ENCODE measurements at places on chromosomes 2 and 18.
A peak's percentile ranks its signal among the peaks of the same experiment; 100 is the strongest.

- no peak for DNase-seq
Observed at GRCh38 chr2:238597638-238598528, 171.2 kb downstream of the ASB1 start.

DNA sequence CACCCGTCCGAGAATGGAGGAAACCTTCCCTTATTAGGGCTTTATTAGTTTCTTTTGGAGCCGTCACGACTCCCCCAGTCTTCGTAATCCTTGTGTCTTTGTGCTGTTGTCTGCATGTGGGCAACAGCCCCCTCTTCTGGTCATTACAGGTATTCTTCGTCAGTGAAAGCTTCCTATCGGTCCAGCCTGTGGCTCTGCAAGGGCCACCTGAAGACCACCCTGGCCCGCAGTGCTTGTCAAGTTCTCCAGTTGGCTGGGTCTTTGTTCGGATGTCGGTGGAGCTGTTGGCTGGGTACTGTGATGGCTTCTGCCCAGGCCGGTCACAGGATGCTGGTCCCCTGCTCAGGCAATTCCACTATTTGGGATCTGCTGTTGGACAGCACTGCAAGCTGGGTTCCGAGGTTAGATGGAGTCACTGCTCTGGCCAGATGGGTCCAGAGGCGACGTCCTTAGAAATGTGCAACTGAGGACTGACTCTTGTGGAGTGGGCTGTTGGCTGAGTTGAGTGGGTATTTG is 19.2 kb downstream of the E2F6 start:
- DNase-seq = peak; percentile 47

- no peak for DNase-seq
Observed at GRCh38 chr18:52391810-52392559, 52.0 kb downstream of the DCC start.

DNA sequence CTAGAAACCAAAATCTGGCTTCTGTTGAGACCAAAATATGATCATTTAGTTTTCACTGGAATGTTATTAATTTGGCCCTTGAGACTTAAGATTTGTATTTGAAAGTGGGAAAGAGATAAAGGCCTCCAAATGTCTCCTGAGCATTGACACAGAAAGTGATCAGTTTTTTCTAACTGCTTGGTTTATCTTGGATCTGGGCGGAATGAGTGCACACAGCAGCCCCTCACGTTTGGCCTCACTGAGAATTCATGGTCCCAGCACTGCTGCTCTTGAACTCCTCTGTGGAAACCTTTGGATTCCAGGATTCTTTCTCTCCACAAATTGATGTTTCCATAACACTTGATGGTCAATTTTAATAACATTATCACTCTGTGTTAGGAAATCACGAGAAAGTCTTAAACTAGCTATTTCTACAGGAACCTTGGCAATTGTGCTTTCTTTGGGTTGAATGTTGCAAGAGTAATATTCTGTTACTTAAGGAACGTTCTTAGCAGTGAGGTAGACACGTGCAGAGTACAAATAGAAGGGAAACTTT is 180.3 kb upstream of the BCL2L11 start:
- DNase-seq = no peak
